Mesothelial cell of epicardium (in vitro differentiated cells): ENCODE measurements at places on chromosomes 12 and 14. TPM values are rescaled to one million over a fixed set of nuclear protein-coding genes. Genes with fewer than 3 reads are reported as not detected.

The SPIC gene
- not detected in 3 replicates for total RNA-seq

The RNASE7 gene
- total RNA-seq: 0.29 to 0.66 TPM (median 0.34 TPM) in 3 replicates

The SDR9C7 gene
- 0.20 to 0.40 TPM (median 0.29 TPM) in 3 replicates for total RNA-seq

GRCh38 chr12:131752451-131752850, 41.6 kb downstream of the SFSWAP start:
- DNase-seq: no peak

GRCh38 chr14:88270776-88271175, 52.3 kb downstream of the KCNK10 start:
- no peak for DNase-seq

GRCh38 chr12:91890742-91891141, 254.9 kb downstream of the BTG1 start:
- no peak for DNase-seq

DNA sequence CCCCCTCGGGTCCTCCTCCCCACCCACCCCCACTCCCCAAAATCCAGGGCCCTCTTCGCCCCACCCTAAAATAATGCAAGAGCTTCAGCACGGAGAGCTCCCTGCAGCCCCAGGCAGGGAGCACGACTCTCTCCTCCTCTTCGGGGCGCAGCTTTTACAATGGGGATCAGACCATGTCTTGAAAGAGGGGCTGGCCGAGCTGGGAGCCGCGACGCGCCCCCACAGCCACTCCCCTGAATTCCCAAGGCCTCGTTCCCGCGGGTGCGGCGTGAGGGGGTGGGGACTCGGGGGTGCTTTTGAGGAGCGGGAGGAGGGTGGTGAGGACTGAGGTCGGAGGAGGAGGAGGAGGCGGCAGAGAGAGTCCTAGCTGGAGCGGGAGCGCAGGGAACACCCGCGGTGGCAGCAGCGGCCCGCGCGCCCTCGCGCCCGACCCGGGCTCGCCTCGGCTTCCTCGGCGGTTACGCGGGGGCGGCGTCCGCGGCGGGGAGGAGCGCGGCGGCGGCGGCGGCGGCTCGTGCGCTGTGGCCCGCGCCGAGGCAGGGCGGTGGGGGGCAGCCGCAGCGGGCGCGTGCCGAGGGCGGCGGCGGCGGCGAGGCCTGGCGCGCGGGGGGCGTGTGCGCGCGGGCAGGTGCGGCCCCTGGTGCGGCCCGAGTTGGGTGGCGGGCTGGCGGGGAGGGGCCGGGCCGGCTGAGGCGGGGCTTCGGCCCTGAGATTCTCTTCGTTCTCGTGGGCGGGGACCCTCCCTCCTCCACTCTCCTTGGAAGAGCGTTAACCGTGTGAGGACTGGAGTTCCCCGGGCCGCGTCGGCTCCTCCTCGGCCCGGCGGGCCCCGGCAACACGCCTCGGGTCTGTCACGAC, at the start of gene ANKS1B:
Gene ANKS1B (minus strand): TSS at position 666 of the 858 bp plus-strand sequence. CDS start 699 bp downstream, outside the sequence.
- peak; percentile 59 for DNase-seq

- DNase-seq: no peak
Measured at GRCh38 chr12:105970885-105971284, 167.9 kb downstream of the NUAK1 start.

- no peak for DNase-seq
Measured at GRCh38 chr12:103379670-103380069, 116.1 kb downstream of the C12orf42 start.

DNA sequence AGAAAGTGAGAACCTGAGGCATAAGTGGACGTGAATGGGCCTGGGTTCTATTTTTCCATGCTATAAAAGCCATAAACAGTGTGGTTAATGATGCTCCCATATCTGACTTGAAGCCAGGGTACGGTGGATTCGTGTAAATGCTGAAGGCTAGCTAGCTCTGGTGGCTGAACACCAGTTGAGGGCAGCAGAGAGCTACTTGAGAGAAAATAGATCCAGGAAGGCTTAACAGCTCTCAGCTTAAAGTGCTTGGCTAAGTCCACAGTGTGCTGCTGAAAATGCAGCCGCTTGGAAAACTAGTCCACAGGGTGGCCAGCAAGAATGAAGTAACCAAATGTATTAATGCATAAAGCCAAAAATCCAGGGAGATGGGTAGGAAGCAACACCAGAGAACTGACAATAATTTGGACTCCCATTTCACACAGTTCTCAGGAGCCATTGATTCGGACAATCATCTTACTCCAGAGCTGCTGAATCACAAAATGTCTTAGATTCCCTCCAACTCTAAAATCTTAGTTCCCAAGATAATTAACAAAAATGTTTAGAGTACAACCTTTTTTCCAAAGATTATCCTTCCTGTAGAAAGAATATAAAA, 15.0 kb upstream of the FOXG1 start:
- no peak for DNase-seq

- no peak for DNase-seq
Measured at GRCh38 chr14:34450542-34450915, 11.5 kb downstream of the SPTSSA start.

- no peak for DNase-seq
Measured at GRCh38 chr12:69910694-69911093, 85.7 kb downstream of the MYRFL start.
